Neural progenitor cell (in vitro differentiated cells): ENCODE measurements at places on chromosomes 6 and 20. TPM values are rescaled to one million over a fixed set of nuclear protein-coding genes. Genes with fewer than 3 reads are reported as not detected.

DNA sequence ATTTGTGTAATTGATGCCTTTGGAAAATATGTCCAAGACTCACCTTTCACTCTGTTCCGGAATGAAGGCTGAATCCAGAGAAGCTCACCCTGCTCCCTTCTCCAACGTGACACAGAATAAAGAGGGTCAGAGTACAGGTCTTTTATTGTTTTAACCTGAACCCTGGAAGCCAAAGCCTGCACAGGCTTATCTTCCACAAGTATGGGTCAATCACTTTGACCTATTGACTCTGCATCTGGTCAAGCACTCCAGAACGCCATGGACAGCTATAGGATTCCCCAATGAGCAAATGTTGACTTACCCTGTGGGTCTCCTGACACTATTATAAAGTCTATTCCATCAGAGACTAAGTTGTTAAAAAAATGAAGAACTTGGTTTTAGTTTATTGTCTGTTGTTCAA, 158.4 kb upstream of the MYLIP start:
- H3K4me3 ChIP-seq: no peak overlapping the region
- no peak for DNase-seq
- H3K36me3 ChIP-seq: no peaks in the 10 kb centered on the region
- H3K27me3 ChIP-seq: no peaks in the 10 kb centered on the region
- no peaks in the 10 kb centered on the region for H3K4me1 ChIP-seq

- H3K27ac ChIP-seq: no peak overlapping the region
- H3K27me3 ChIP-seq: no peaks in the 10 kb centered on the region
- DNase-seq: no peak
These were observed 39.2 kb downstream of the CYP24A1 start for GRCh38 chr20:54134445-54135220.

DNA sequence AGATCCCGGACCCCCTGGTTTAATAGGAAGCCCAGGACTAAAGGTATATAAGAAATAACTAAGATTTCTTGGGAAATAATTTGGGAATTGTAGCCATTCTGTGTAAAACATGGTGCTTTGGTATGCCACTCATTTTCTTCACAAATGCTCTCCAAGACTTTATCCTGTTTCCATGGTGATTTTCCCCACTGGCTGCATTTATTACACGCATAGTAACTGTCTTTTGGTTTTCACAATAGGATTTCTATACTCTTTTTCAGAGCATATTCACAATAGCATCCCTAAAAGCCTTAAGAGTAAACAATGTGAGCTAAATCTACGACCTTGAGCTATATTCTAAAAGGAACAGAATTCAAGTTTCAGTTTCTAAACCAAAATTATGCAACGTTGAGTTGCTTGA, 160.8 kb downstream of the COL9A1 start:
- H3K27ac ChIP-seq: no peak overlapping the region
- H3K36me3 ChIP-seq: no peaks in the 10 kb centered on the region
- H3K4me1 ChIP-seq: no peaks in the 10 kb centered on the region
- no peak overlapping the region for H3K4me3 ChIP-seq

DNA sequence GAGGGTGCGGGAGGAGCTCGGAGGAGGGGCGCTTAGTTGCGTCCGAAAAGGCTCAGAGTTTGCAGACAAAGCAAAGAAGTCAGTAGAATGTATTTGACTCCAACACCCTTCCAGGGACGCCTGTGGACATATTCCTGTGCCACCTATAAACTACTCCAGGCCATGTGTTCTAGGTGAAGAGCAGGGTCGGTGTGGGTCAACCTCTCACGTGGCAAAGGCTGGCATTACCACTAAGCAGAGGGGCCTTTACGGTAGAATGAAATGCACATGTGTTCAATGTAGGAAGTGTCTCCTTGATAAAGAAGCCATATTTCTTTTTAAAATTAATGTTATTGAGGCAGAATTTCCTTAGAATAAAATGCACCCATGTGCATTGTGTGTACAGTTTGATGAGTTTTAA, 15.4 kb downstream of the SIRT5 start:
- no peaks in the 10 kb centered on the region for H3K4me1 ChIP-seq
- H3K36me3 ChIP-seq: no peaks in the 10 kb centered on the region
- no peaks in the 10 kb centered on the region for H3K27me3 ChIP-seq
- no peak overlapping the region for H3K27ac ChIP-seq

The STX11 gene
- 0.06 TPM in 1 of 2 replicates, not detected in the other for total RNA-seq

GRCh38 chr6:117502580-117502979, 20.1 kb downstream of the DCBLD1 start:
- H3K36me3 ChIP-seq: no peaks in the 10 kb centered on the region
- H3K4me3 ChIP-seq: no peak overlapping the region
- no peak for DNase-seq
- H3K27me3 ChIP-seq: no peaks in the 10 kb centered on the region
- no peak overlapping the region for H3K27ac ChIP-seq
- H3K4me1 ChIP-seq: peaks cover 11% of the 10 kb centered on the region

GRCh38 chr6:14037402-14038277, 79.9 kb upstream of the CD83 start:
- no peak overlapping the region for H3K4me3 ChIP-seq
- no peaks in the 10 kb centered on the region for H3K27me3 ChIP-seq
- DNase-seq: no peak
- no peaks in the 10 kb centered on the region for H3K36me3 ChIP-seq
- H3K27ac ChIP-seq: no peak overlapping the region

DNA sequence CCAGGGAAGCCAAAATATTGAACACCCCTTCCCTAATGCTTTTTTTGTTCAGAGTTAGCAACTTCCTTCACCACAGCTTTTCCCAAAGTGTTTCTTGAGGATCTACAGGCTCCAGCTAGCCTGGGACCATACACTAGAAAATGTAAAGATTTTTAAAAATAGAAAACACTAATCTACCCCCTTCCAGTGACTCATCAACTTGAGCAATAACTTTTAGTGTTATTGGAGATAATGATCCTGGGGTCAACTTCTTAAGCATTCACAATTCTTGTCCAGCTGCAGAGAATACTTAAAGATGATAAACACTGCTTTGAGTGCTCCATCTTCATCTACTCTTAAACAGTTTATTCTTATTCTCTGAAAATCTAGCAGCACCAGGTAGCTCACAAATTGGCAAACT, 131.6 kb downstream of the COL9A1 start:
- H3K27ac ChIP-seq: no peak overlapping the region
- DNase-seq: no peak
- H3K27me3 ChIP-seq: peaks cover 6% of the 10 kb centered on the region
- H3K36me3 ChIP-seq: no peaks in the 10 kb centered on the region
- H3K4me3 ChIP-seq: no peak overlapping the region

- H3K27ac ChIP-seq: no peak overlapping the region
- DNase-seq: peak; percentile 82
- peaks cover 18% of the 10 kb centered on the region for H3K27me3 ChIP-seq
- no peaks in the 10 kb centered on the region for H3K36me3 ChIP-seq
These were observed 15.8 kb upstream of the RNF182 start for GRCh38 chr6:13908955-13909381.

The ELOVL2 gene
- 5.8 and 9.1 TPM in 2 replicates for total RNA-seq

GRCh38 chr6:109222848-109223247, 127.5 kb downstream of the CEP57L1 start:
- H3K27me3 ChIP-seq: no peaks in the 10 kb centered on the region
- DNase-seq: no peak
- no peak overlapping the region for H3K4me3 ChIP-seq
- H3K4me1 ChIP-seq: no peaks in the 10 kb centered on the region
- no peak overlapping the region for H3K27ac ChIP-seq

- H3K4me1 ChIP-seq: peaks cover 18% of the 10 kb centered on the region
- no peak overlapping the region for H3K27ac ChIP-seq
- H3K27me3 ChIP-seq: no peaks in the 10 kb centered on the region
- H3K36me3 ChIP-seq: no peaks in the 10 kb centered on the region
- no peak for DNase-seq
- H3K4me3 ChIP-seq: no peak overlapping the region
These were observed 458.7 kb upstream of the AGPAT4 start for GRCh38 chr6:161732594-161732993.

GRCh38 chr6:18330548-18331081, 56.5 kb upstream of the RNF144B start:
- H3K4me3 ChIP-seq: no peak overlapping the region
- no peaks in the 10 kb centered on the region for H3K27me3 ChIP-seq
- no peaks in the 10 kb centered on the region for H3K4me1 ChIP-seq
- no peak for DNase-seq
- H3K27ac ChIP-seq: no peak overlapping the region

The SASH1 gene
- 10.2 and 11.8 TPM in 2 replicates for total RNA-seq

DNA sequence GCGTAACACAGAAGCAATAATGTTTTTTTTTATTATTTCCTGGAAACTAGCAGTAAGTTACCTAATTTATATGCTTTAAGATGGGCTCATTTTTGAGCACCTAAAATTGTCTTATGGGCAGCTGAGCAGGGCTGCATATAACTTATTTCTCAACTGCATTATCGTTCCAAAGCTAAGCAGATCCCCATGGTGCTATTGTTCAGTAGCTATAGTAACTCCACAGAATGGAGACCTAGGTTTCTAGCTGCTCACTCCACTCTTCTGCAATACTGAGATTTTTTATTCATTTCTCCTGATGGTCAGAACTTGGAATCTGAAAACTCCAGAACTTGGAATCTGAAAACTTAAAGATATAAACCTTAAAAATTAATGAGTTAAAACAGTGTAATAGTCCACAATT, 18.7 kb downstream of the CRISP1 start:
- no peaks in the 10 kb centered on the region for H3K36me3 ChIP-seq
- no peak overlapping the region for H3K27ac ChIP-seq
- H3K27me3 ChIP-seq: no peaks in the 10 kb centered on the region
- H3K4me3 ChIP-seq: no peak overlapping the region
- DNase-seq: peak; percentile 15

GRCh38 chr6:119610265-119610664, 260.7 kb upstream of the MAN1A1 start:
- H3K27ac ChIP-seq: no peak overlapping the region
- H3K27me3 ChIP-seq: no peaks in the 10 kb centered on the region
- H3K4me3 ChIP-seq: no peak overlapping the region
- no peaks in the 10 kb centered on the region for H3K4me1 ChIP-seq
- DNase-seq: no peak

The CYP21A2 gene
- total RNA-seq: 0.09 TPM in 1 of 2 replicates, not detected in the other

DNA sequence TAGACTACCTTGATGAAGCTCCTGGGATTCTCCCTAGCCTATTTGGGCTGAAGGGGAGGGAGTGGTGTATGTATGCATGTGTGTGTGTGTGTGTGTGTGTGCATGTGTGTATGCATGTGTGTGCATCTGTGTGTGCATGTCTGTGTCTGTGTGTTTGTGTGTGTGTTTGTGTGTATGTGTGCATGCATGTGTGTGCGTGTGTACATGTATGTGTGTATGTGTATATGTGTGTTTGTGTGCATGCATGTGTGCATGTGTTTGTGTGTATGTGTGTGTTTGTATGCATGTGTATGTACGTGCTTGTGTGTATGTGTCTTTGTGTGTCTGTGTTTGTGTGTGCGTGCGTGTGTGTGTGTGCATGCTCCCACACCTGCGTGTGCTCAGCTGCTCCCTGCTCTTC, 15.4 kb downstream of the FGD2 start:
- no peaks in the 10 kb centered on the region for H3K27me3 ChIP-seq
- no peaks in the 10 kb centered on the region for H3K36me3 ChIP-seq
- no peak overlapping the region for H3K27ac ChIP-seq
- no peak for DNase-seq
- peaks cover 7% of the 10 kb centered on the region for H3K4me1 ChIP-seq

DNA sequence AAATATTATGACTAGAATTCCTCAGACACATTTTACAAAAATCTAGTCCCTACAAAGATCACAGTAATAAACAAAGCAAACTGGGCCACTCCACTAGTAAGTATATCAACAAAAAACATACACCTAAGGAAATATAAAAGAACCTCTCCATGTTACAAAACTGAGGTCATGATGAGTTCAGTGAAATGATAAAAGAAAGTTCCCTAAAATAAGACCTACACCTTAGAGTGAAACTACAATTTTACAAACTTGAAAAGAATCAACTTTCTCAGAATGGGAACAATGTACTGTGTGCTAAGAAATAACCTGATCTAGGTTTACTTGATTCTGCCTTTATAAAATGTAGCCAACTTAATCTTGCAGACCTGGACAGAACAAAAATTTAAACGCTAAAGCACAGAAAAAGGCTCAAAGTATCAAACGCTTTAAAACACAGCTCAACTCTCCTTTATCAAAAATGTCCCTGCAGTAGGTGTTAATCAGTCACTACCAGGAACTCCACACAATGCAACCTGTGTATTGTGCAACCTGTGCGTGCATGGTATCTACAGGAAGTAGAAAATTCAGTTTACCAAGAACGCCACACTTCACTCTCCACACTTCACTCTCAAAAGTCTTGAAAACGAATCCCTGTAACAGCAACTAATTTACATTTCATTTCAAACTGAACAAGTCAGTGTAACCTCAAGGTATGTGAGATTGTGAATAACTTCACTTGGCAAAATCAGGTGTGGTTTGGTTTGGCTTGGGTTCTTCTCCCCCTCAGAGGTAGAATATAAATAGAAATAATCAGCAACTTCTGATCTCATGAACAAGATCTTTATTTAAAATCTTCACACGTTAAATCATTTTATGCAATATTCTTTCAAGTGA, 1.8 kb downstream of the RALGAPA2 start:
- H3K4me1 ChIP-seq: peaks cover 18% of the 10 kb centered on the region
- DNase-seq: no peak
- no peak overlapping the region for H3K27ac ChIP-seq
- H3K36me3 ChIP-seq: no peaks in the 10 kb centered on the region

GRCh38 chr20:19348582-19348981, 136.1 kb downstream of the SLC24A3 start:
- H3K4me1 ChIP-seq: no peaks in the 10 kb centered on the region
- no peaks in the 10 kb centered on the region for H3K36me3 ChIP-seq
- no peak overlapping the region for H3K4me3 ChIP-seq
- H3K27me3 ChIP-seq: no peaks in the 10 kb centered on the region

The PTK7 gene
- total RNA-seq: 68.0 and 155 TPM in 2 replicates

DNA sequence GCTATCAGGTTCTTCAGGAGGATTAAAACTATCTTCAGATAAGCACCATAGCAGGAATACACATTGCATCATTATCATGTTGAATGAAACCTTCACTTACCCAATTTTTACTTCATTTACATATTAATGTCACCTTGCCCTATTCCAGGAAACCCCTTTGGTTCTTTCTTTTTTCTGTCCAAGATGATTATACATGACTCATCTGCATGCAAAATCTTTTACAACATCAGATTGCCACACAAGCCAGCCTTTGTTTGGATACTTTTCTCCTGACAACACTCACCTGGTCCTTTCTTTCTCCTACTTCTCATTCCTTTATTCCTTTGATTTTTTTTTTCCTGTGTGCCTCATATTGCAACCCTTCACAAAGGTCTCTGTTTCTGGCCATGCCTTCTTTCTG, 200.5 kb upstream of the POU3F2 start:
- no peak overlapping the region for H3K27ac ChIP-seq
- H3K36me3 ChIP-seq: no peaks in the 10 kb centered on the region
- H3K4me1 ChIP-seq: peaks cover 66% of the 10 kb centered on the region
- no peak for DNase-seq
- H3K4me3 ChIP-seq: no peak overlapping the region

The OR12D2 gene
- not detected in 2 replicates for total RNA-seq
